ENCODE measurements at places on chromosomes 7 and 10.

GRCh38 chr10:71472912-71473311 is 76.2 kb downstream of the CDH23 start:
- no peak for DNase-seq

DNA sequence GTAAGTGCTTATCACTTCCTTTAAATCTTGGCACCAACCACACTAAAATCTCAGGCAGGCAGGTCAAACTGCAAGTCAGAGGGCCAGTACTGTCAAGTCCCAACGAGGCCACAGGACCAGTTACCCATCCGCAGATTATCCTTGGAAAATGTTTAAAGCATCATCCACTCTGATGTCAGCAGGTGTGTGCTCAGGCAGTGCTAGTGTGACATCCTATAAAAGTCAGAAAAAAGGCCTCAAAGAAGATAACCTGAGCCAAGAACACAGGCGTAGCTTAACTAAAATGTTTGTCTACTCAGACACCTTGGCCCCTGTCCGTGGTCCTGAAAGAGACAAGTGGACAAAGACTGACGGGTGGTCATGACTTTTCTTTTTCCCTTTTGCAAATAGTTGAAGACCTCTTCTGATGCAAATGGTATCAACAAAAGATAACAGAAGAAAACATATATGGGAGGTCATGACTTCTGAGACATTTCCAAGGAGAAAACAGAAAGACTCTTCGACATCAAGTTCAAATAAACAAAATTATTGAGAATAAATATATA is 309.3 kb downstream of the KCNMA1 start:
- DNase-seq: no peak

DNA sequence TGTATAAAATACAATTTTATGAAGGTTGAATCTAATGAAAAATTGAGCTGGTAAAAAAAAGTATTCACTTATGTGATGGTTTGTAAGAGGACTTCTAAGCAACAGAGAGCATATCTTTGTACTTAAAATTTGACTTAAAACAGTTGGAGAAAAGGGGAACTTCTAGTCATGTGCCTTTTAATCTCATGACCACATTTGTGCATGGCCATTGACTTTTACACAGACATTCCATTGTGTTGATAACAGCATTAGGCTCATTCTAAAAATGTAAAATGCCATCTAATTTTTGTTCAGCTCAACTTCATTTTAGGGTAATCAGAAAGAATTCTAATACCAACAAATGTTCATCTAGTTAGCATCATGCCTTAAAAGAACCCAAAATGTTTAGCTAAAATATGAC is 119.9 kb downstream of the HPSE2 start:
- DNase-seq: no peak

DNA sequence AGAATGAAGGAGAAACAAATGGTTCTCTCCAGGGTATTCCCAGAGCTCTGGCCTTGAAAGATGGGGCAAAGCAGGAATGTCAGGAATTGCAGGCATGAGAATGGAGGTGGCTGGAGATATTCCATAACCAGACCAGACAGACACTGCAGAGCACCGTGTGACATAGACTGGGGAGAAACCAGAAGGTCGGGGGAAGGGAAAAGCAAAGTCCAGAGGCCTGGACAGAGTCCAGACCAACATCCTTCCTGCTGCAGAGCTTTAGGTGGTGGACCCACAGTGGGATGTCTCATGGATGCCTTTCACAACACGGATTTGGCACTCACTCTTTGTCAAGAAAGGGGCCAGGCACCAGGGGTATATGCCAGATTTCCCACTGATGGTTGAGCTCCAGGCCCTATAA is 177.2 kb upstream of the INHBA start:
- no peak for DNase-seq

- no peak for DNase-seq
Measured at GRCh38 chr7:155356323-155357105, 58.8 kb downstream of the INSIG1 start.

DNA sequence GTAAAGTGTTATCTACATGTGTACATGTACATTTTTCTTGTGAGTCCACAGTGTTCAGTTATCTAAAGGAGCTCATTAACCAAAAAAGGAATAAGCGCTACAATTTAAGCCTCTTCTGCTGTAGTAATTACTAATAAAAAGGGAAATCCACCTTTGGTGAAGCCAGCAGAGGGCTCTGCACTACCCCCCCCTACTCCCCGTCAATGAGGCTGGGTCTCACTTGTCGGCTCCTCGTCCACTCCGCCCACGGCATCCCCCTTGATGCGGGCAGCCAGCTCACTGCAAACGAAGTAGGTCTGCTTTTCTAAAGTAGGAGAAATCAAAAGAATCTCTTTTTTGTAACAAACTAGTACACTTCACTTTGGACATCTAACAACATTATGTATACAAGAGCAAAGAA is 4.7 kb upstream of the WASHC2A start:
- DNase-seq: no peak

- DNase-seq: peak; percentile 34
Measured at GRCh38 chr10:102231357-102232318, 5.5 kb downstream of the ELOVL3 start.

DNA sequence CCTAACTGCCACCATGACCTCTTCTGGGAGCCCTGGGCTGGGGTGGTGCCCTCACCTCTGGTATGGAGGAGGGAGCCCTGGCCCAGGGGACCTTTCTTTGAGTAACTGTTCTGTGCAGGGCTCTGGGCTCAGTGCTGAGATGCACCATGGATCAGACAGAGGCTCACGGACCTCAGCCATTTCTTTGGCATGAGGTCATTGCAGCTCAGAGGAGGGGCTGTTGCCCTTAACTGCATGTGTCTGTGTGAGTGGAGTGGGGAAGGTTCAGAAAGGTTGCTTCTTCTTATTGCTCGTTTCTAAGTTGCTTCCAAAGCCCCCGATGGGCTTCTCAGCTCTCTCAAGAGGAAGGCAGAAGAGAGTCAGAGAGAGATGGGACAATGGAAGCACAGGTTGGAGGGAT is 233.9 kb downstream of the RPS24 start:
- DNase-seq: no peak

- no peak for DNase-seq
Measured at GRCh38 chr10:25142116-25142864, 32.5 kb upstream of the GPR158 start.

DNA sequence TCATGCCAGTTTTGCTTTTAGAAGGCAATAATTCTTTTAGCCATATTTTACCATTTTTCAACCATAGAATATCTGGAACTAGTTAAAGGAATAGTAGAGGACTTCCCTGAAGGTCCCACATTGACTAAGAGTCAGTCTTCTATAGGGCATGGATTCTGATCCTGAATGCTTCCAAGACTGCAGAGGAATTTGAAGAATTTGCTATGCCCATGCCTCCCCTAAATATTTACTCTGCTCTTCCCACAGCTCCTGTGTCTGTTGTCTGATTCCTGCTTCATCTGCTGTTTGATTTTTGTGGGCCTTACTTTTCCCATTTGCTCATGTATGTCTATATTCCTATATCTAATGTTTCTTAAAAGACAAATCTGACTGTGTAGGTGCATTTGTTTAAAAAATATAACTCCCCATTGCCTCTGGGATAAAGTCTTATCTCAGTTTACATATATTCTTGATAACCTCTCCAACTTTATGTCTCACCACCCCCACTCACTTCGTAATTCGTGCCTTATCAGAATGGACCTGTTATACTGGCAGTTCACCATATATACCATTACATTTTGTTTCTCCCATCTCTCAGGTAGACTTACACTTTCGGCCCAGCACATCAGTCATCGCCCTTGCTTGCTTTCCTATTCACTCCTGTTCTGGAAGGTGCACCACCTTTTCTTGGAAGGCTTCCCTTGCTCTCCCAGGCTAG is 33.9 kb downstream of the LRRC4 start:
- no peak for DNase-seq

- no peak for DNase-seq
Measured at GRCh38 chr7:48454750-48455192, 283.5 kb downstream of the ABCA13 start.

GRCh38 chr7:70587739-70588138 is 544.2 kb upstream of the GALNT17 start:
- DNase-seq: no peak

GRCh38 chr7:41882256-41882655 is 179.4 kb upstream of the INHBA start:
- no peak for DNase-seq

DNA sequence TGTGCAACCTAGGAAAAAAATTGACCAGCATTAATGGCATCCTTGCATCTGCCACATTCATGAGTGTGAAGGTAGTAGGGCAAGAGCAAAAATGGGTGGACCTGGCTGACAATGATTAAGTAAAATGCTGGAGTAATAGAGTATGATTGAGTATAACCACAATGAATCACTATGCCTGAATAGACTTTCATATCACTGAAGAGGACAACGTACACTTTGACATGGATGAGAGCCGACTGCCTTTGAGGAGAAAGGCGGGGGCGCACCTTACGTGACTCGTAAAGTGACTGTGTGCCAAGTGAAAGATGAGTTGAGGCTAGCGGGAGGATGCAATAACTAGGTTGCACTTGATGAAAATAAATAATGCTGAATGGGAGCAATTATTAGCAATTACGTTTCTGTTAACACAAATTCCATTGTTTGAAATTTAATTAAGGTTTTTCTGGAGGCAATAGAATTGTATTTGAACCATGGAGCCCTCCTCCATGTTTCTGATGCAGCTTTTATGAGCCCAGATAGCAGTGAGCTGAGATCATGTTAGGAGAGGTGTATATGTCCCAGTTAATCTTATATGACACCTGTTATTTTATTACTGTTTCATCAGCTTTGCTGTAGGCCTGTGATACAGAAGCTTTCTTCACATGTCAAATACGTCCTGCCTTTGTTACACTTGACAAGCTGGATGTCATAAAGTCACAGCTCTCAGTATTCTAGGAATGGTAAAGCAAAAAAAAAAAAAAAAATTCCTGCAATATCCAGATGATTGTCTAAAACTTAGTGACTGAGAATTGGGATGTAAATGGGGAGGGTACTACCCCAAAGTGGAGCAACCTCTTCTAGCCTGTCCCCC is 596.5 kb downstream of the NXPH1 start:
- no peak for DNase-seq

DNA sequence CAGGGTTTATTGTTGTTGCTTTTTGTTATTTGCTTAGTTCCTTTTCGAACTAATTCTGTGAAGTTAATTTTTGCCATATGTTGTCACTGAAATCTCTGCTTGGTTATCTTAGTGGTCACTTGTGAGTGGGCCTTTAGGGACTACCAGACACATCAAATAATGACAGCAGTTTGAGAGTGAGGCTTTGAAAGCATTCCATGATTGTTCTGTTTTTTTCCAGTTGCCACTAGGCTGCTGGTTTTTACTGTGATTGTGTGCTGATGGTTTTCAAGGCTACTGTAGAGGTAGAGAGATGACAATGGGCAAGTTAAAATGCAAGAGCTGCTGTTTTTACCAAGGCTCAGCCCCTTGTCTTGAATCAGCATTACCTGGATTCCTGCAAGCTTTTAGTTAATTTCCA is 20.0 kb downstream of the SEPTIN7 start:
- no peak for DNase-seq

GRCh38 chr10:103350517-103351260 is at the start of gene PCGF6:
Gene PCGF6, minus strand, starts transcription at chr10:103351140. Its CDS starts 74 bp downstream, at chr10:103351066.
- peak; percentile 68 for DNase-seq

DNA sequence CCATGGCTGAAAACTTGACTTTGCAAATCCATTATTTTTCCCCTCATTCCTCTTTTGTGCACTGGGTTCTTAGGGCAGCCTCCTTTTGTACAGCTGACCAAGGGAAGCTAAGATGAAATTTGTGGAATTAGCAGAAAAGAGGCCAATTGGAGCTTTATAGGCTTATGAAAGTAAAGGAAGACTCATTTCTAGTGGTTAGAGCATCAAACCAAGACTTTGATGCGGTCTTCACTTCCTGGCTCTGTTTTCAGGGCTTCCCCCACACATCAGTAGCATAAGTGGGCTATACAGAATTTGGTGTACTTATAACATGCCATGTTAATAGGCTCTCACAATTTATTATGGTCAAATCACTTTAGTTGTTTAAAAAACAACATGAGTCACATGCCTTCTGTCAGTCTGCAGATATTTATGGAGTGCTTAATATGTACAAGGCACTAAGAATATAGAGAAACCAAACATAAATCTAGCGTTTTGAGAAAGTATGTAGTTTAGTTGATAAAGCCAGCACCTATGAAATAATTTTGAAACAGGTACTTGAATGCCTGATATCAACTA is 5.7 kb downstream of the AUTS2 start:
- DNase-seq: no peak

- DNase-seq: no peak
Measured at GRCh38 chr10:94131885-94132284, 138.2 kb downstream of the PLCE1 start.

- DNase-seq: no peak
Measured at GRCh38 chr7:30433082-30433481, 45.5 kb downstream of the NOD1 start.

GRCh38 chr10:101228153-101228965 is 904 bp downstream of the LBX1 start:
- no peak for DNase-seq

DNA sequence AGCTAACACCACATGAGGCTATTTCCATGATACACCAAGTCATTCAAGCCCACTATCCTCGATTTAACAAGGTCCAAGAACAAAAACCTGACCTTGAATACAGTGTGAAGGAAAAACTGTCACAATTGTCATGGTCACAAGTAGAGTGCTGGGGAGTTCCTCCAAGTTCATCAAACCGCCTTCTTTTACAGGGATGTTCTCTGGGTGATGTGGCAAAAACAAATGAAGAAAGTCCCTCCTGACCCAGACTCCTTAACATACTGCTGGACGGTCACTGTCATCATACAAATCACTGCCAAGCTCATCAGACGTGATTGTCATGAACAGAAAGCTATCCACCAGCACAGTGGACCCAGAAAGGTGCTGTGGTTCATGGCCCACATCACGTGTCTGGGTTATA is 28.9 kb downstream of the HIPK2 start:
- DNase-seq: no peak

DNA sequence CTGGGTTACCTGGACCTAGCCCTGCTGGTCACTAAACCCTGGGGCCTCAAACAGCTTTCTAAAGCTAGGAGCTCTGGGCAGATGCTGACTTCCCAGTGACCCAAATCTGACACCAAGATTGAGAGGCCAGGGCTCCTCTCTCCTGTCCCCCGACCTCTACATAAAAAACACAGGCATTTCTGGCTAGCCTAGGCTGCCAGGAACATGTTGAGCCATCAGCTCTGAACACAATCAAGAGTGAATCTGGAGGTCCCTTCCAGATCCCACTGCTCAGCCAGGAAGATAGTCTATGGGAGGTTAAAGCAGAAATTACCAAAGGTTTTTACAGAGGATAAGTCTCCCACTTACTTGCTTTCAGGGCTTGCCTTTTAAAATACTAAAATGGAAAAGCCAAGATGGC is 22.1 kb upstream of the PDE1C start:
- no peak for DNase-seq

GRCh38 chr10:127552446-127552845 is 3.3 kb downstream of the NPS start:
- peak; percentile 62 for DNase-seq
